Activated naive CD8-positive, alpha-beta T cell treated with anti-CD3 and anti-CD28 coated beads for 36 hours (primary cell): ENCODE measurements at places on chromosomes 3 and 15. TPM values are rescaled to one million over a fixed set of nuclear protein-coding genes. Genes with fewer than 3 reads are reported as not detected.

C3orf85 gene
- total RNA-seq: not detected

ACP3 gene
- total RNA-seq: not detected

IGF2BP2 gene
- total RNA-seq: 0.41 TPM

LARP6 gene
- 0.12 TPM for total RNA-seq

PATL2 gene
- total RNA-seq: 7.0 TPM

SLC24A5 gene
- not detected for total RNA-seq

ATP8B4 gene
- 3.5 TPM for total RNA-seq

DNA sequence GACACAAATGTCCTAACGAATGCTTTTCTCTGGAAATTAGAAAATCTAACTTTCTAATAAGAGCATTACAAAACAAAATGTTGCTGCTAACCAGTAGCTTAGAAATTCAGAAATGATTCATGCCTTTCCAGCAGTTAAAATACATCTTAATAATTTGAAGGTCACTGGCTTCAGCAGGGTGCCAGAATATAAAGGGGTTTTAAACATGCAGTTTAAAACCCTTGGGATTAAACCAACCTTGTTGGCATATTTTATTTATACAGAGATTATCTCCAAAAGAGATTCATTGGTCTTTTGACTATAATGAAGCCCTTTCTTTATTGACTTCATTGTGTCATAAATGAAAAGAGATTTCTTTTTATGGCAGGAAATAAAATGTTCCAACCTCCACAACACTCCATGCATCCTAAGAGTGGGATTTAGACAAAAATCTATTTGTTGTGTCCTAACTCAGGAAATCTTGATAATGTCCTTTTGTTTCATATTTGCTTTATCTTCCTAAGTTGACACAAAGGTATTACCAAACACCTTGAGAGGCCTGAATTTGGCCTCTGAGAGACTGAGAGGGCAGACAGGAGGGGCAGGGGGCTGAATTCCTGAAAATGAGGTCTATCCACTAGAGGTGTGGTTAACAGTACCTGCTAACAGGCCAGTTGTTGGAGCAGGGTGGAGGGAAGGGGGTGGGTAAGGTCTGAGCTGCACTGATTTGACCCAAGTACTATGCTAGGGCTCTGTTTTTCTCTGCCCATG, 124.4 kb downstream of the FEZF2 start:
- H3K27ac ChIP-seq: no peak overlapping the region
- DNase-seq: no peak
- no peaks in the 10 kb centered on the region for H3K36me3 ChIP-seq
- peaks cover 27% of the 10 kb centered on the region for H3K27me3 ChIP-seq

DNA sequence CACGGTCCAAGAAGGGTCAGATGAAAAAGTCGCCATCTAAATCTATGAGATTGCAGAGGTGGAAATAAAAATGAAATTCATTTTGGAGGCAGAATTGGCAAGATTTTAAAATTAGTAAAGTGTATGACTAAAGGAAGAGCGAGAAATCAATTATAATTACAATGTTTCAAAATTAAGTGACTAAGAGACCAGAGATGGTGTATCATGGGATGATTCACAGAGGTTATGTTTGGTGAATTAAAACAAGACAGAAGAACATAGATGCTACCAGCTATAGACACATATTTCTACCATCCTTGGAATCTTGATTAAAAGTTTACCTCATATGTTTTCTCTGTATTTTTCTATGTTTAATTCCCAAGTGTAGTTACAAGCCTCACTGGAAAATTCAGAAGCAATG, 308.9 kb upstream of the DNAJC19 start:
- H3K27me3 ChIP-seq: peaks cover 15% of the 10 kb centered on the region
- no peaks in the 10 kb centered on the region for H3K36me3 ChIP-seq
- no peaks in the 10 kb centered on the region for H3K4me1 ChIP-seq
- no peak for DNase-seq

DNA sequence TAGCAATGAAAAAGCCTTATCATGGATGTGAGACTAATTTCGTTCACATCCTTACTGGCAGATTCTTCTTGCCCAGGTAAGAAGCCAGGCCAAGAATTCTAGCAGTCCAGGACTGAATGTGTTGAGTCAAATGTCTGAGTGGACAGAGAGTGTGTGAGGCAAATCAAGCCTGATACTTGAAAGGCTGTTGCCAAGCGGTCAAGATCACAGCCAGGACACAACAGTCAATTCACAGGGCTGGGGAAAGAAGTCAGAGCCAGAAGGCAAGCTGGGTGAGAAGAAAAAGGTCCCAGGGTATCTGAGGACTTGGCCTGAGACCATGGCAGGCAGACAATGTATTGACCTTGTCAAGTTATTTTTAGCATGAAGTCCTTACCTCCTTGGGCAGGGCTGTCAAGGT, 301.3 kb downstream of the ZNF385D start:
- H3K36me3 ChIP-seq: no peaks in the 10 kb centered on the region
- H3K27me3 ChIP-seq: no peaks in the 10 kb centered on the region
- no peak for DNase-seq
- no peaks in the 10 kb centered on the region for H3K4me1 ChIP-seq
- no peak overlapping the region for H3K4me3 ChIP-seq

GRCh38 chr15:50377867-50378751, 23.1 kb upstream of the GABPB1 start:
- H3K27ac ChIP-seq: peak overlapping the region; percentile 81
- H3K4me3 ChIP-seq: peak overlapping the region; percentile 3
- peaks cover 4% of the 10 kb centered on the region for H3K27me3 ChIP-seq
- peaks cover 22% of the 10 kb centered on the region for H3K4me1 ChIP-seq
- H3K36me3 ChIP-seq: peaks cover 1% of the 10 kb centered on the region
- DNase-seq: no peak

DNA sequence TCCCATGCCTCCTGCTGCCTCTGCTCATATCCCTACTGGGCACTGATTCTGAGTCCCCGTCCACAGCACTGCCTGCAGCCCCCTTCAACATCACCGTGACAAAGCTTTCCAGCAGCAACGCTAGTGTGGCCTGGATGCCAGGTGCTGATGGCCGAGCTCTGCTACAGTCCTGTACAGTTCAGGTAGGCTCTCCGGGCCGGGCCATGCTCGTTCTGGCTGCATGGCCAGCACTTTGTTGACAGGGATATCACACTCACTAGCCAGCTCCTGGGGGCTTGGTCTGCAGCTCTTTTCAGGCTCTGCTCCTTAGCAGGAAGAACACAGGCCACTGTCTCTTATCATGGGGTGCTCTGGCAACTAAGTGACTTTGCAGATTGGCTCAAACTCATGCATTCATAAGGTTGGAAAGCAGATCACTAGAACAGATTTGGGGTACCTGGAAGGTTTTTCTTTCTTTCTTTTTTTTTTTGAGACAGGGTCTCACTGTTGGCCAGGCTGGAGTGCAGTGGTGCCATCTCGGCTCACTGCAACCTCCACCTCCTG, 6.0 kb downstream of the TYRO3 start:
- no peak for DNase-seq
- no peak overlapping the region for H3K4me3 ChIP-seq
- no peaks in the 10 kb centered on the region for H3K4me1 ChIP-seq

GRCh38 chr3:195162033-195162669, 108.8 kb downstream of the XXYLT1 start:
- H3K27me3 ChIP-seq: no peaks in the 10 kb centered on the region
- H3K36me3 ChIP-seq: peaks cover 3% of the 10 kb centered on the region
- H3K4me1 ChIP-seq: peaks cover 41% of the 10 kb centered on the region
- DNase-seq: peak; percentile 33
- peak overlapping the region; percentile 85 for H3K27ac ChIP-seq

GRCh38 chr3:101065962-101066361, 72.7 kb upstream of the ABI3BP start:
- no peak overlapping the region for H3K27ac ChIP-seq
- DNase-seq: no peak
- no peaks in the 10 kb centered on the region for H3K4me1 ChIP-seq
- H3K27me3 ChIP-seq: peaks cover 50% of the 10 kb centered on the region
- no peak overlapping the region for H3K4me3 ChIP-seq

DNA sequence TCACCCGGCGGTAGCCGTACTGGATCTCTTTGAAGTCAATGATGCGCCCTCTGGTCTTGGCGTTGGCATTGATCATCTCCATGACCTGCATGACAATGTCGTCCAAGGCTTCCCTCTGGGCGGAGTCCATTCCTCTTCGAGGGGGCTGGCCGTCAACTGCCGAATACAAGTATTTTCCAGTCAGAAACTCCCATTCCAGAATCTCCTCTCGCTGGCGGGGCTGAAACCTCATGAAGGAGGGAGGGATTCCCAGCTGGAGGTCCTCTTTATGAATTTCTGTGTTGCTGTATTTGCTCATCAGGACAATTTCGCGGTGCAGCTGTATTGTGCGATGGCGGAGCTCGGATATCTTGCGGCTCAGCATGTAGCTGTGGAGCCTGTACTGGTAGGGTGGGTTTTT, 73.4 kb downstream of the CHSY1 start:
- no peak for DNase-seq
- peaks cover 45% of the 10 kb centered on the region for H3K4me1 ChIP-seq
- no peaks in the 10 kb centered on the region for H3K27me3 ChIP-seq
- no peak overlapping the region for H3K27ac ChIP-seq
- peaks cover 57% of the 10 kb centered on the region for H3K36me3 ChIP-seq

DNA sequence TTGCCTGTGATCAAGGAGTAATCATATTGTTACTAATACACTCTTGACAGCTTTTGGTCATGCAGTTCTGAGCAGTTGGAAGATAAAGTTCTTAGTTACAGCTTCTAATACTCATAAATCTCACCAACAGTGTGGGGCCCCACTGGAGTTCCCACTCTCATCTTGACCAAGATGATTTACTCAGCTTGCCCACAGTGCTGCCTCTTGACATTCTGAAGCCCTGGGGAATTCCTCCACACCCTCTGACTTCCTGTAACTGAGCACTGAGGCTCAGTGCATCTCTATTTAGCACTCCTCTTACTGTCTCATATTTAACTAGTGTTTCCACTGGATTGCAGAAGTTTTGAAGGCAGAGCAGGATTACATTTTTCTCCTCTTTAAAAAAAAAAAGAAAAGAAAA, 1.9 kb upstream of the ARL6IP5 start:
- H3K27me3 ChIP-seq: no peaks in the 10 kb centered on the region
- H3K27ac ChIP-seq: peak overlapping the region; percentile 97
- H3K36me3 ChIP-seq: peaks cover 14% of the 10 kb centered on the region
- H3K4me1 ChIP-seq: peaks cover 64% of the 10 kb centered on the region

GRCh38 chr15:26438718-26439117, 334.1 kb downstream of the GABRB3 start:
- H3K27ac ChIP-seq: no peak overlapping the region
- no peaks in the 10 kb centered on the region for H3K27me3 ChIP-seq
- H3K4me1 ChIP-seq: no peaks in the 10 kb centered on the region
- H3K36me3 ChIP-seq: no peaks in the 10 kb centered on the region

- H3K27ac ChIP-seq: no peak overlapping the region
- H3K36me3 ChIP-seq: no peaks in the 10 kb centered on the region
- H3K4me3 ChIP-seq: no peak overlapping the region
- DNase-seq: no peak
- peaks cover 13% of the 10 kb centered on the region for H3K27me3 ChIP-seq
- H3K4me1 ChIP-seq: no peaks in the 10 kb centered on the region
Observed at GRCh38 chr15:73715417-73715816, 31.2 kb downstream of the CD276 start.

DNA sequence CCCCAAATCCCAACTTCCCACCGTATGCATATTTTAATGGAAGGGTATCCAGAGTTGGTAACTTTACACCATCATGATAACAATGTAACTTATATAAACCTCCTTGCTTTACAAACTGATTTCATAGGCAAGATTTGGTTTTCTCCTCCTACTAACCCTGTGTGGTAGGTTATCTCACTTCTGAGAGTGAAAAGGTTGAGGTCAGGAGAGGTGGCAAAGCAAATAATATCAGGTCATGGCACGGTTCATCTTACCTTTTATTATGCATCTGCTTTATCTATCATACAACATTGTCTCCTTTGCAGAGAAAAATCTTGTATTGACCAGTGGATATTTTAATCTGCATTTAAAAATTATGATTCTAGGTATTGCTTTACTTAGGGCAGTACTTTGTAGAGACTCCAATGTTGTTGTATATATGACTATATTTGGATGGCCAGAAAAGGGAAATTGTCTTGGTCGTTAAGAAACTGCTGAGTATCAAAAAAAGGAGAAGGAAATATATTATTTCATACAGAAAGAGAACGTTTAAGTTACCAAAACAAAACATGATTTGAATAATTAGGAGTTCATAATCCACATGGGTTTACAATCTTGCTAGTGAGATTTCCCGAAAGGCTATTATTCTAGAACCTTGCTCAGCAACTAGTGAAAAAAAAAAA, 30.4 kb downstream of the NFKBIZ start:
- H3K27ac ChIP-seq: no peak overlapping the region
- no peaks in the 10 kb centered on the region for H3K36me3 ChIP-seq
- H3K4me3 ChIP-seq: no peak overlapping the region
- no peaks in the 10 kb centered on the region for H3K27me3 ChIP-seq
- DNase-seq: no peak

DNA sequence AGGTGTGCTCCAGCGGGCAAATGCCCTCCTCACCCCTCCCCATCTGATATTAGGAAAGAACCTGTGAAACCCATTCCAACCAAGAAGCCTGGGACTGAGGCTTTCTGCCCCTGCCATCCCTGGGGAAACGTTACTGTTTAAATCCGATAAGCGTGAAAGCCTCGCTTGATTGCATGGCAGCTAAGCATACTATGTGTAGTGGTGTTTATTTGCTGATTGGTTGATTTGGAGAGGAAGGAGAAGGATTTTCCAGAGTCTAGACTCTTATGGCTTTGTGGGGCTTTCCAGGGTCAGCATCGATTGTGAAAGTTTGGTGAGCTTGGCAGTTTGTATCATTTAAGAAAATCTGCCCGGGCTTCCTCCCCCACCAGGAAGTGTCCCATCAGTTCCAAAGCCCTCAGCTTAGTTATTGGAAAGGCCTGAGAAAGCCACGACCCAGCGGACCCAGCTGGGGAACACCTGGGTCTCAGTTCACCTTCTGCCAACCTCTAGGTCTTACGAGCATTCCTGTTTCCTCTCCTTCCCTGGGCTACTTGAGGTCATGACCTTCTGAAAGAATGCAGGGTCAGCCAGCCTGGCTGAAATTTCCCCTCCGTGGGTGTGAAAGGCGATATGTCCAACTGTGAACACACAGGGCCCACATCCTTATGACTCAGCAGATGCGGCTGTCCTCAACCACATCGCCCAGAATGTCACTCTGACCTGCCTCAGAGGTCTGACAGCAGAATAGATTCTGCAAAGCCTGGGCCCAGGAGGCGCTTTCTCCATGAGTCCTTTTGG, 62.8 kb upstream of the HERC1 start:
- peak; percentile 28 for DNase-seq
- H3K27ac ChIP-seq: no peak overlapping the region
- H3K27me3 ChIP-seq: no peaks in the 10 kb centered on the region

GRCh38 chr3:160860346-160860745, 104.3 kb downstream of the PPM1L start:
- no peak overlapping the region for H3K27ac ChIP-seq
- H3K4me3 ChIP-seq: no peak overlapping the region
- no peak for DNase-seq
- no peaks in the 10 kb centered on the region for H3K36me3 ChIP-seq
- H3K4me1 ChIP-seq: no peaks in the 10 kb centered on the region

DNA sequence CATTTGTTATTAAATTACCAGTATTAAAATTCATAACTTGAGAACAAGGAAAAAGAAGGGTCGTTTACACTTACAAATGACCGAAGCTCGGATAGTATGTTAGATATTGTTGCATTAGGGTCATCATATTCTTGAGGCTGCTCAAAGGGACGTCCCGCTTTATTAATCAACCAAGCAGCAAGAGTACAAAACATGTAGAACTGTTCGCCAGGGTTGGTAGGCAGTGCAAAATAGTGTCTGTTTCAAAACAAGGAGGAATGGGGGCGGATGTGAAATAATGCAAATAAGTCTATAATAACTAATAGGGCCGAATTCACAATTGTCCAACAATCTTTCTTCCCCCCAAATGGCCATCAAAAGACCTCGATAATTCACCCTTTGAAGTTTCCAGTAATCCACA, 2.9 kb downstream of the IFT57 start:
- no peak overlapping the region for H3K27ac ChIP-seq
- DNase-seq: no peak
- H3K27me3 ChIP-seq: no peaks in the 10 kb centered on the region
- peaks cover 49% of the 10 kb centered on the region for H3K4me1 ChIP-seq
